NCI-H146 (cell line): ENCODE measurements at places on chromosomes 16 and 17.

- DNase-seq: no peak
Measured at GRCh38 chr17:79981661-79982101, 54.0 kb downstream of the TBC1D16 start.

DNA sequence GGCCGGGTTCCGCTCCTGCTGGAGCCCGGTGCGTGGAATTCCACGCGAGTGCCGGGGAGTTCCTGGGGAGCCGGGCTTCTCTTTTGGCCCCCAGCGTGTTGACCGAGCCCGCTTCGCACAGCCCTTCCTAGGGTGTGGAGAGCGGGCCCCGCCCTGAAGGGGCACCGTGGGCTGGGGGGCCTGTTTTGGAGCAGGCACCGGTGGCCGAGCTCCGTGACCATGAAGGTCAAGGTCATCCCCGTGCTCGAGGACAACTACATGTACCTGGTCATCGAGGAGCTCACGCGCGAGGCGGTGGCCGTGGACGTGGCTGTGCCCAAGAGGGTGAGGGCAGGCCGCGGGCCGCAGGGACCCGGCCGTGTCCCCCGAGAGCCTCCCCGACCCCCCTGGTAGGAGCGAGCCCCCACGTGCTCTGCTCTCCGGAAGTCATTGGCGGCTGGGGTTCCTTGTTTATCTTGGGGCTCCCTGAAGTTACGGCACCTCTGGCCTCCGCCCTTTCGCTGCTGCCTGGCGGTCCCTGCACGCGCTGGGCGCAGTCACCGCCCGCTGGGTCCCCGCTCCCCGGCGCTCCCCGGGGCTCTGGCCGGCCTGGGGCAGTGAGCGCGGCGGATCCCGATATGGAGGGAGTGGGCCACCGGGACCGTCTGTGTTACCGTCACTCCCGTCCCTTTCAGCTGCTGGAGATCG lies 528 bp downstream of the HAGHL start:
- DNase-seq: peak; percentile 37

DNA sequence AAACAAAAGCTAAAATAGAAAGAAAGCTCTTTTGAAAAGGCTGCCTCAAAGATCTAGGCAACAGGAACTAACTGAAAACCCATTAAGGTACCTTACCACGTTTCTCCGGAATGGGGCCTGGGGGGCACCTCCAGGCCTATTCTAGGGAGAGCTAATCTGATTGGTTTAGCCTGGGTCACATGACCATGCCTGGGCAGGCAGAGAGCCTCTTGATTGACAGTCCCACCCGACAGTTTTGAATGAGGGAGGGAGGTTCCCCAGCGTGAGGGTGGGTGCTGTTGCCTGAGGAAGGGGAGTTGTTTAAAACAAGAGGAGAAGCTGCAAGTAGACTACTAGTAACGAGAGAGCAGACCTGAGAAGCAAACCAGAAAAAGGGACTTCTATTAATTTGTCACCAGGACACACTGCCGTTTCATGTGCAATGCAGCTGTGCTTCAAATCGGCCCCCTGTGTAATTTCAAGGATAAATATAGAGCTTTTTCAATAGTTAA lies 143.4 kb upstream of the HS3ST2 start:
- no peak for DNase-seq

- no peak for DNase-seq
Measured at GRCh38 chr16:78487471-78487870, 388.0 kb downstream of the WWOX start.

DNA sequence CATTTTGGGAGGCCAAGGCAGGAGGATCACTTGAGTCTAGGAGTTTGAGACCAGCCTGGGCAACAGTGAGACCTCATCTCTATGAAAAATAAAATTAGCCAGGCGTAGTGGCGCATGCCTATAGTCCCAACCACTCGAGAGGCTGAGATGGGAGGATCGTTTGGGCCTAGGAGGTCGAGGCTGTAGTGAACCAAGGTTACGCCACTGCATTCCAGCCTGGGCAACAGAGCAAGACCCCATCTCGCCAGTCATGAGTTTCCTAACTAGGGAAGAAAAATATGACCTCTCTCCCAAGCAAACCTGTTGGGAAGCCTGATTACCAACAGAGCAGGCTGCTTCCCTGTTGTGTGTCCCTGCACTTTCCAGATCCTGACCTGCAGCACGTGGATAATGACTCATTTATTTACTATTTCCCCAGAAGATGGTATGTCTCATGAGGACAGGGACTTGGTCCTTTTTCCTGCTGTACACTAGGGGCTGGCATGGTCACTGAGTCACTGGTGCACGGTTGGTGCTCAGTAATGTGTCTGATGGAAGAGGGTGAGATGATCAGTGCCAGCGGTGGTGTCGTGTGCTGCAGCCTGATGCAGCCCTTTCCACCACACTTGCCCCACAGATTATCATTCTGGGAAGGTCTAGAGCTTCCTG lies 30.8 kb downstream of the NMT1 start:
- no peak for DNase-seq
